Non-pigmented ciliary epithelial cell (primary cell): ENCODE measurements at places on chromosomes 1 and 21.

- no peak for DNase-seq
Observed at GRCh38 chr1:193951984-193952383, 765.6 kb upstream of the B3GALT2 start.

- no peak for DNase-seq
Observed at GRCh38 chr1:22266141-22266540, 123.2 kb upstream of the WNT4 start.

- DNase-seq: no peak
Observed at GRCh38 chr21:25560271-25560685, 47.0 kb downstream of the MRPL39 start.

DNA sequence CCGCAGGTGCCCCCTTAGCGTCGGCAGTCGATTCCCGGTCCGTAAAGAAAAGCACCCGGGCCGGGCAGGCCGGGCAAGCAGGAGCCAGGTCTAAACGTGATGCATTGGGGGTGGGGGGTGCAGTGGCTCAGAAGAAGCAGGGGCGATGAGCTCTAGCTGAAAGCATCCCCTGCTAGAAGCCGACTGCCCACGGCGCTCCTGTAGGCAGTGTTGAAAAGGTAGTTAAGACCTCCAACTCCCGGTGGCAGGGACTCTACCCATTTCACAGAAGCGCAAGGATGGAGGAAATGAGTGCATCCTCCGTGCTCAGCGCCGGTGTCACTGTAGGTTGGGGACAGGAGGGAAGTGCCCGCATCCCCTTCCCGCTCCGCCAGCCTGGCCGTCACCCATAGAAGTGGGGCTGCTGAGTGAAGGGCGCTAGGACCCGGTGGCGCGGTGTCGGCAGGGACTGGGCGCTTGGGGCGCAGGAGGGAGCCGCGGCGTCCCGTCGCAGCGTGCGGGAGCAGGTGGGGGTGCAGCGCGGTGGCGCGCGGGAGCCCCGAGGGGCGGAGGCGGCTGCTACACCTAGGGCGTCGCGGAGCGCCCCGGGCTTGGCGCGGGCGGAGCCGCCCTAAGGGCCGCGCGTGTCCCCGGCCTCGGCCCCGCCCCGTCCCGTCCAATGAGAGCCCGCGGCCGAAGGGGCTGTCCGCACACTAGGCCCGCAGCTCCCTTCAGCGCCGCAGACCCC is at the start of gene WNT2B:
TSS of gene WNT2B (plus strand) at position 688 of the 727 bp plus-strand sequence. CDS start 298 bp downstream, outside the sequence.
- no peak for DNase-seq

DNA sequence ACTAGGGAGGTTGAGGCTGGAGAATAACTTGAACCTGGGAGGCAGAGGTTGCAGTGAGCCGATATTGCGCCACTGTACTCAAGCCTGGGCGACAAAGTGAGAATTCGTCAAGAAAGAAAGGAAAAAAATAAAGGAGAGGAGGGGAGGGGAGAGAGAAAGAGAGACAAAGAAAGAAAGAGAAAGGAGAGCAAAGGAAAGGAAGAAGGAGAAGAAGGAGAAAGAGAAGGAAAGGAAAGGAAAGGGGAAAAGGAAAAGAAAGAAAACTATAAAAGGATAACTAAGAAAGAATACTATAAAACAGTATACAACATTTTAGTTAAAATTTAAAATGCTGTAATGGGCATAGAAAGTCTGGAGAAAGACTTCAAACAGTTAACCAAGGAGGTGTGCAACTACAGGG is 33.6 kb downstream of the EIF4G3 start:
- DNase-seq: no peak

DNA sequence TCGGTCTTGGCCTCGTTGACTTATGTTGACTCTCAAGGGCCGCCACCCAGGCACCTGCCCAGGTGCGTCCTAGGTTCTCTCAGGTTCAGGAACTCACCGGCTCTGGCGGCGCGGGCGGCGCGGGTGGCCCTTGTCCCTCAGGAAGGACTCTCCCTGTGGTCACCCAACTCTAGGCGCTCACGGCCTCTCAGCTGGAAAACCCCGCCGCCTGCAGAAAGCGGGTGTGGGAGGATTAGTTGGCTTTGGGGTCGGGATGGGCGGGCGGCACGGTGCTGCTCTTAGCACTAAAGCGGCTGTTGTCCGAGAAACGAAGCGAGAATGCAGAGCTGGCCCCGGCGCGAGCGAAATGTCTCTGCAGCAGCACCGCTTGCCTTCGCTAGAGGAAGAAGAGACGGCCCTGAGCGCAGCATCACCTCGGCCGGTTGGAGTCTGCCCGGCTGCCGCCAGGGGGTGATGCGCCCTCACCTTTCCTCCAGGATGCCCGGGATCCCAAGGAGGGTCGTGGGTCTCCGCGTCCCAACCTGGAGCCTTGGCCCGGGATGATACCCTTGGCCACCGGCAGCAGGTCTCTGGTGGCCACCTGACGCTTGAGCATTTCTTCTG is 8.1 kb upstream of the TADA1 start:
- DNase-seq: no peak

GRCh38 chr21:44643741-44644310 is 2.4 kb upstream of the KRTAP10-11 start:
- DNase-seq: no peak

DNA sequence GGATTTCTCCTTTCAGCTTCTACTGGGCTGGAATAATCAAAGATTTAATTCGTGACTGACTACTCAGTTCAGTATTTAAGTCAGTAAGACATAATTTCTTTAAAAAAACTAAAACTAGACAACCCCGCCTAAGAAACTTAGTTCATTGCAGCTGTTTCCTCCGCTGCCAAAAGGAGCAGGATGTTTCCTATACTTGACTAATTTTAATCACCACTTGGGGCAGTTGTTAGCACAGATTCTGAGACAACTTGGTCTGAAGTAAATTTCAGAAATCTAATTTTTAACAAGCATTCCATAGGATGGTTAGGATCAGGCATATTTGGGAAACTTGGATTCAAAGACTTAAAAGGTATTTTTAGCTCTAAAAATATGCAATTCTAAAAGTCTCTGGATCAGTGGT is 34.0 kb downstream of the EPRS1 start:
- DNase-seq: no peak

GRCh38 chr1:181308098-181308497 is 175.2 kb upstream of the CACNA1E start:
- no peak for DNase-seq

DNA sequence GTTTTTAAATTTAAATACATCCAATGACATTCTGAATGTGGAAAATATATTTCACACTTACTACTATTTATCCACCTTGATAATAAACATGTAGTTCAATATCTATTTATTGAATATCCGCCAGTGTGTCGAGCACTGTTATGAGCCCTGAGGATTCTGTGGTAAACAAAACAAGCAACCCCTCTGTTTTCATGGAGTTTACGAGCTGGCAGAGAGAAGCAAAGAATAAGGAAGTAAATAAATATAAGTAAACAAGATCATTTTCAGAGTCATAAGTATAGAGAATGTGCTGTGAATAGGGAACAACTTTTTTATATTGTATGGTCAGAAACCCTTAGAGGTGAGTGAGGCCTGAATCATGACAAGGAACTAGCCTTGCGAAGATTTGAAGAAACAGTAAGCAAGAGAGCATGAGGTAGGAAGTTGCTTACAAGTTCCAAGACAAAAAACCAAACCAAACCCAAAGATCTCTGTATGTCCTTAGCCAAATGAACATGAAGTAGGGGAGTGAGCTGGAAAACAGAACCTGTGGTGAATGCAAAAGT is 6.4 kb upstream of the SERBP1 start:
- no peak for DNase-seq

DNA sequence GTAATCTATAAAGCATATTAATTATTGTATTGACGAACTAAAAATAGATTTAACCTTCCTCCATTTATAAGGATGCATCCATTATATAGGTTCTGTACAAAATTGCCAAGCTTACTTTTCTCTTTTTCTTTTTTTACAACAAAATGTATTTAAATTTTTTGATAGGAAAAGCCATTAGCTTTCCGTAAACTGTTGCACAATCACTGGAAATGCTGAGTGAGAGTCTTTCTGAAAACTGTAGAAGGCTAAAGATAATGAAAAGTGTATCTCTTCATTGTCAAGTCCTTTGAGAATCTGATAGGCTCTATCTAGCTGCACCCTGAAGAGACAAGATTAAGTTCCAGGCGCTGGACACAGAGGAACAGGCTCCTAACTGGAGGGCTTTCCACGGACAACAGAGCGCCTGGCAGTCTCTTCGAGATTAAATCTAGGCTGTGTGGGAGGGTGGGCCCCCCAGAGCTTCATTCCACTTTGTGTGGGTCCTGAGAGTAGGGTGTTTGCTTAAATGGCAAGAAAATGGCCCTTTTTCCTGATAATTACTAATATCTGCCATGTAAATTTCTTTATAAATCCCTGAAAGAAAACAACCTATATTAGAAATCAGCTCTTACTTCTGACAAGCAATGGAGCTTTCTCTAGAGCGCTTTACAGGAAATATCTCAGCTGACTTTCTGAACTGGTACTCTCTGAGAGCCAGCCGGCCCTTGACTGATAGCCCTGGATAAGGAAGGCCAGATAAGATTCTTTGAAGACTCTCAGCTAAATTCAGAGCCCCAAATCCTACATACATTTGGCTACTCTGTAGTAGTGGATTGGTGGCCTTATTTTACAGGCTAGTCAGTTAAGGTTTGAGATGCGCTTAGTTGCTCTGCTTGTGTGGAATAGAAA is 108.3 kb downstream of the FMN2 start:
- DNase-seq: no peak

DNA sequence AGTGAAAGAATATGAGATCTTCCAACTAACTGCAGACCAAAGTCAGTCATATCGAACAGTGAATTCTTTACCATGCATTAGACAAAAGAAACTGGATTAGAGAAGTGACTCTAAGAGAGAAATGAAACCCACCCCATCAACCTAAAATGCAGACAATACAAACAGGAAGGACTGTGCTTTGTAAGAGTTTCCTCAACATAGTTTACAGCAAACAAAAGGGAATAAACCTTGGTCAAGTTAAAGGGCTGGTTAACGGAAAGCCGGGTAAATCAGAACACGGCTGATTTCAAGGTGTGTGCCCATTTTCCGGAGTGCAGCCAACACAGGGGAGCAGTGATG is 39.2 kb downstream of the SIPA1L2 start:
- DNase-seq: no peak

DNA sequence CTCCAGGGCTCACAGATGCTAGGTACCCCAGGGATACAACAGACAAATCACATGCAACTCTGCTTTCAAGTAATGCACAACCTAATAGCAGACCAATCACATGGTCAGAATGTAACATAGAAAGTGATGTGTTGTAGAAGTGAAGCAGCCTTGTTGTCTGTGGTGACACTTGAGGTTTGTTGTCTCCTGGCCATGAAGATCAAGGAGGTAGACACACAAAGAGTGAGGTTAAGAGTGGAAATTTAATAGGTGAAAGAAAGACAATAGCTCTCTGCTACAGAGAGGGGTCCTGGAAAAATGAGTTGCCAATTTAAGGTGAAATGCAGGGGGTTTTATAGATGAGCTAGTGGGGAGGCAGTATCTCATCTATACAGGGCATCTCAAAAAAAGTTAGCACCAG is 2.5 kb upstream of the TMEM9 start:
- no peak for DNase-seq

GRCh38 chr21:33208534-33208933 is 21.2 kb upstream of the IFNAR2 start:
- no peak for DNase-seq

DNA sequence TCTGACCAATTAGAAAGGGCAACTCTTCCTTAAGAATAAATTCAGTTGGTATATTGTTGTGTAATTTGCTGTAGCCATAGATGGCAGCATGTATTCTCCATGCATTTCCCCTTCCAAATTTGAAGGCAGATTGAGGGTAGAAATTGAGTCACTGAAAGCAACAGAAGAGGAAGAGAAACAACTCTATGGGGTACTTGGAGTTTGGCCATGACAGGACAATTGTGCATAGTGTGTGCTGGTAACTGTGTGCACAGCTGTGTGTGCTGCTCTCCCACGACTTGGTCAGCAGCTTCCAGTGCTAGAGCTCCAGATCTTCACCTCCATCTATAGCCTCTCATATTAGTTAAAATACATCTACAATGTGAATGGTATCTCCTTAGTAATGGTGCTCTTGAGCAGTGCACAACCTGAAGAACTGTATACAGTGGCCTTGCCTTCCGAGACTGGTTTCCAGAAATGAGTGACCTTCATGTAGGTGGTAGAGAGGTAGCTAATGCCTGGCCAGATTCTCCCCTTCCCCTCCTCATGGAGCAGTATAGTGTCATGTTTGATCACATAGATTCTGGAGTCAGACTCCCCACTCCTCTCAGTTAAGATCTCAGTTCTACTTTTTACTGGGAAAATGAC is 882 bp upstream of the FCAMR start:
- no peak for DNase-seq

DNA sequence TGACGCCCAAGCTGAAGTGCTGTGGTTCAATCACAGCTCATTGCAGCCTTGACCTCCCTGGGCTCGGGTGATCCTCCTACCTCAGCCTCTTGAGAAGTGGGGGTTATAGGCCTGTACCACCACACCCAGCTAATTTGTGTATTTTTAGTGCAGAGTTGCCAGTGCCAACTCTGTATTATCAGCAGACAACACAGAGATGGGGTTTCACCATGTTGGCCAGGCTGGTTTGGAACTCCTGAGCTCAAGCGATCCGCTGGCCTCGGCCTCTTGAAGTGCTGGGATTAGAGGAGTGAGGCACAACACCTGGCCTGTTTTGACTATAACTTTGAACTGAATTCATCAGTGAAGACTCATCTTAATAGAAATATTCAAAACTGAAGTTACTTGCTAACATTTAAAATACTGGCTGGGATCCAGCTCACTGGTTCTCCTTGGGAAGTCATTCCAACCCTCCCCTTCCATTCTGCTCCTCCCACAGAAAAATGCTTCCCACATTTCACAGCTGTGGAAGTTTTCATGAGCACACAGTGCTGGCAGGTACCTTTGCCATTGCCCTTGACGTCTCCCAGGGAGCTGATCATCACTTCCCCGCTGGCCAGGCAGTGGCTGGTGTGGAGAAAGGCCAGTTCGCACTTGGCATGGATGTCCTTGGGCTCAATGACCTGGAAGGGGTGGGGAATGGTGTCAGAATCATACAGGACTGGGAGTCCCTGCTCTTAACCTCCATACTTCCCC is 4.7 kb downstream of the SELENBP1 start:
- no peak for DNase-seq

- no peak for DNase-seq
Observed at GRCh38 chr21:21614966-21615365, 616.8 kb downstream of the NCAM2 start.

DNA sequence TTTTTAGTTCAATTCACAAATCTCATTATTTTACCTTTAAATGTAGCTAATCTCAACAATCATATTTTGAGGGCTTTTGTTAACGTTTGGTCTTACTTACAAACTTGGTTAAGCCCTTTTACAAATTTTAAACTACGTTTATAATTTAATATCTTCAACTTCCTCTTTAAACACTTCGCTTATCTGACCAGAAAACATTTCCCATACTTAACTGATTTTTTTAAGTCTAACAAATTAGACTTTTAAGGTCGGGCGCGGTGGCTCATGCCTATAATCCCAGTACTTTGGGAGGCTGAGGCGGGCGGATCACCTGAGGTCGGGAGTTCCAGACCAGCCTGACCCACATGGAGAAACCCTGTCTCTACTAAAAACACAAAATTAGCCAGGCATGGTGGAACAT is 300.9 kb downstream of the LMX1A start:
- DNase-seq: no peak

- no peak for DNase-seq
Observed at GRCh38 chr1:214935258-214935657, 147.3 kb upstream of the KCNK2 start.

GRCh38 chr1:218813237-218813636 is 360.4 kb upstream of the LYPLAL1 start:
- DNase-seq: no peak

GRCh38 chr1:201559679-201560162 is 20.8 kb downstream of the NAV1 start:
- no peak for DNase-seq
